ENCODE measurements at places on chromosomes 5 and 9. TPM values are rescaled to one million over a fixed set of nuclear protein-coding genes. Genes with fewer than 3 reads are reported as not detected.

GRCh38 chr5:127353796-127354195, 63.2 kb downstream of the MEGF10 start:
- no peaks in the 10 kb centered on the region for H3K36me3 ChIP-seq
- H3K27ac ChIP-seq, result no peak overlapping the region
- no peak overlapping the region for H3K4me3 ChIP-seq
- no peaks in the 10 kb centered on the region for H3K27me3 ChIP-seq
- H3K4me1 ChIP-seq, result no peaks in the 10 kb centered on the region

GRCh38 chr5:90347462-90347861, 62.1 kb downstream of the CETN3 start:
- no peaks in the 10 kb centered on the region for H3K27me3 ChIP-seq
- no peak overlapping the region for H3K4me3 ChIP-seq
- no peaks in the 10 kb centered on the region for H3K36me3 ChIP-seq

- H3K4me1 ChIP-seq, result no peaks in the 10 kb centered on the region
- DNase-seq, result no peak
- H3K27ac ChIP-seq, result no peak overlapping the region
- H3K4me3 ChIP-seq, result no peak overlapping the region
- H3K36me3 ChIP-seq, result no peaks in the 10 kb centered on the region
Observed at GRCh38 chr9:9914174-9914573, 698.6 kb downstream of the PTPRD start.

- no peak overlapping the region for H3K4me3 ChIP-seq
- H3K27ac ChIP-seq, result no peak overlapping the region
- H3K4me1 ChIP-seq, result no peaks in the 10 kb centered on the region
- no peaks in the 10 kb centered on the region for H3K27me3 ChIP-seq
- DNase-seq, result no peak
- H3K36me3 ChIP-seq, result no peaks in the 10 kb centered on the region
Observed at GRCh38 chr5:71836084-71836483, 117.0 kb downstream of the CARTPT start.

GRCh38 chr5:144284931-144285502, 114.3 kb downstream of the KCTD16 start:
- no peak overlapping the region for H3K27ac ChIP-seq
- H3K27me3 ChIP-seq, result no peaks in the 10 kb centered on the region
- no peaks in the 10 kb centered on the region for H3K4me1 ChIP-seq
- H3K36me3 ChIP-seq, result no peaks in the 10 kb centered on the region

DNA sequence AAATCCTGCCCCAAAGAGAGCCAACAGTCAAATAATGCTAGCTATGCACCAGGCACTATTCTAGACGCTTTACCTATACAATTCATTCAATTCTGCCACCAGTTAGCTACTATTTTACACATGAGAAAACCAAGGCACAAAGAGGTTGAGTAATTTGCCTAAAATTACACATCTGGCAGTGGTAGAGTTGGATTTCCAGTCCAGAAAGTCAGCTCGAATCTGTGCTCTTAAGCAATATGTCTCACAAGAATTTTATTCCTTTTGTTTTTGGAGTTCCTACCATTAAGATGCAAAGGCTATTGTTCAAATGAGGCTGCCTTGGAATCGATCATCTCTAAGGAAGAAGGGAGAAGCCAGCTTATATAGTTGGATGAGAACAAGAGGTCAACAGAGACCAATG, 256.9 kb upstream of the RASA1 start:
- DNase-seq, result no peak
- no peaks in the 10 kb centered on the region for H3K4me1 ChIP-seq
- H3K27me3 ChIP-seq, result no peaks in the 10 kb centered on the region
- no peaks in the 10 kb centered on the region for H3K36me3 ChIP-seq
- no peak overlapping the region for H3K27ac ChIP-seq

DNA sequence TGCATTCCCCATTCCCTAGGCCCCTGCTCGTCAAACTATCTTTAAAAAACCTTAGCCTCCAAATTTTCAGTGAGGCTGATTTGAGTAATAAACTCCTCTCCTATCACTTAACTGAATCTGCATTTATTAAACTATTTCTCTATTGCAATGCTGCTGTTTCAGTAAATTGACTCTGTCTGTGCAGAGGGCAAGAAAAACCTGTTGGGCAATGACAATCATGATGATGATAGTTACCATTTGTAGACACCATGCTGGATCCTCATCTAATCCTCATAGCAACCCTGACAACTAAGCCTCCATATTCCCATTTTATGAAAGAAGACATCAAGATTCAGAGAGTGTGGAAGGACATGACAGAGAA, 212.9 kb downstream of the TRIM32 start:
- no peak overlapping the region for H3K4me3 ChIP-seq
- no peaks in the 10 kb centered on the region for H3K27me3 ChIP-seq
- H3K36me3 ChIP-seq, result no peaks in the 10 kb centered on the region
- no peak overlapping the region for H3K27ac ChIP-seq
- DNase-seq, result no peak
- no peaks in the 10 kb centered on the region for H3K4me1 ChIP-seq

DNA sequence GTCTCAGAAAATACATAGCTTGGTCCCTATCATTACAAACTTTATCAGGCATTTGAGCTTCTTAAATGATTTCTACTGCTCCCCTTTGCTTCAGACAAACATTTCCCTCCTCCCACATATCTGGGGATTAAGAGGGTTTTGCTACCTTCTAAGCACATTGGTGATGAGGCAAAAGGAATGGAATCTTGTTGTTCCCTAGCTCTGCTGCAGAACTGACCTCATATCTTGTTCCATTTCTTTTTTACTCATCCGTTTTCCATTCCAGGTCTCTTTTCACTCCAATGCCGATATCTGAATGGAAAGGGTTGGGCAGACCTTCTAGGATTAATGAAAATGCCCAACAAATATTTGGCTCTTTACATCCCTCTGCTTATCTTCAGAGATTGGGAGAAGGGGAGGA, 444.6 kb downstream of the ZNF608 start:
- no peaks in the 10 kb centered on the region for H3K4me1 ChIP-seq
- no peak overlapping the region for H3K4me3 ChIP-seq
- no peaks in the 10 kb centered on the region for H3K27me3 ChIP-seq
- no peak overlapping the region for H3K27ac ChIP-seq
- no peak for DNase-seq
- H3K36me3 ChIP-seq, result no peaks in the 10 kb centered on the region

DNA sequence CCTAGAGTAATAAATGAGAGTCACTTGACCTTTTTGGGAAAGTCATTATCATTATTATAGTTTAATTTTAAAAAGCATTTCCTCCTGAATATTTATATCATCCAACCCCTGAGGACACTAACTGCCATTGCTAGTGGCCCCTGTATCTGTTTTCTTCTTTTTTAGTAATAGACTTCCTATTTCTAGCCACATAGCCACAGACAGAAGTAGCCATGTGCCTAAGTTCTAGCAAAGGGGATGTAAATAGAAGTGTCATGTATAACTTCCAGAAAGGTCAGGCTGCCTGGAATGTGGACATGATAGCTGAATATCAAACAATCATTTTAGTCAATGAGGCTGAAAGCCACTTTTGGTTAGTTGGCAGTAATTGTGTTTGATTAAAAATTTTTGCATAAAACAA, 37.5 kb upstream of the IQGAP2 start:
- H3K4me3 ChIP-seq, result no peak overlapping the region
- H3K4me1 ChIP-seq, result no peaks in the 10 kb centered on the region
- H3K27ac ChIP-seq, result no peak overlapping the region
- no peaks in the 10 kb centered on the region for H3K36me3 ChIP-seq
- no peak for DNase-seq
- no peaks in the 10 kb centered on the region for H3K27me3 ChIP-seq

- H3K4me1 ChIP-seq, result peaks cover 23% of the 10 kb centered on the region
- H3K4me3 ChIP-seq, result no peak overlapping the region
- H3K27ac ChIP-seq, result no peak overlapping the region
- no peaks in the 10 kb centered on the region for H3K36me3 ChIP-seq
Observed at GRCh38 chr5:74404574-74405508, 235.7 kb downstream of the ENC1 start.

- no peak overlapping the region for H3K4me3 ChIP-seq
- H3K27ac ChIP-seq, result no peak overlapping the region
- no peaks in the 10 kb centered on the region for H3K27me3 ChIP-seq
- no peak for DNase-seq
- H3K4me1 ChIP-seq, result no peaks in the 10 kb centered on the region
Observed at GRCh38 chr9:82695704-82696103, 367.2 kb downstream of the RASEF start.

DNA sequence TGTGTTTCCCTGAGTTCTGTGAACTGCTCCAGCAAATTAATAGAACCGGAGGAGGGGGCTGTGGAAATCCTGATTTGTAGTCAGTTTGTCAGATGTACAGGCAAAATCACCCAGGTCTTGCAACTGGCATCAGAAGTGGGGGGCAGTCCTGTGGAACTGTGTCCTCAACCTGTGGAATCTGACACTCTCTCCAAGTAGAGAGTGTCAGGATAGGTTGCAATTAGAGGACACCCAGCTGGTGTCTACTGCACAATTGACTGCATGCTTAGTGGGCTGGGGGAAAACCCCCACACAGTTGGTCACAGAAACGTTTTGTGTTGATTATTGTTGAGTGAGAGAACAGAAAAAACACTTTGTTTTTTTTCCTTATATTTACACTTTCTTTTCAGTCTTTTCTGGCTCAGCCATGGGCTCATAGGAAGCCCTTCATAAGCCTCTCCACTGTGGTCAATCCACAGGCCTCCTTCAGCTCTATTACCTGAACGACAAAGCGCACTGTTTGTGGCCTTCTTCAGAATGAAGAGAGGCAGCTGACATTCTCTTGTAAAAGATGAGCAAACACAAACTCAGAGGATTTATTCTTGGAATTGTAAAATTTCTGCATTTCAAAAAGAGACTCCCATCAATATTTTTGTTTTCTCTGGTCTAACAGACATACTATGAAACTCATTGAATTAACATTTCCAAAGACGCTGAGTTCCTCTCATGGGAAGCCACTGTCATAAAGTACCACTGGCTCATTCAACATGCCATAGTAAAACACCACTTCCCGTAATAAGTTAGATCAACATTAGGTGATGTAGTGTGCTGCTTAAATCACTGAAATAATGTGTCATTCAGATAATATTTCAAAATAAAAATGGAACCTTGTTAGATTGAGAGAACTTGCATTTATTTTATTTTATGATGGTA, 348.9 kb upstream of the RFX3 start:
- no peak overlapping the region for H3K27ac ChIP-seq
- DNase-seq, result no peak
- H3K4me3 ChIP-seq, result no peak overlapping the region
- H3K36me3 ChIP-seq, result no peaks in the 10 kb centered on the region

GRCh38 chr5:112799661-112800060, 61.4 kb upstream of the SRP19 start:
- no peaks in the 10 kb centered on the region for H3K27me3 ChIP-seq
- DNase-seq, result no peak
- H3K4me1 ChIP-seq, result no peaks in the 10 kb centered on the region
- H3K27ac ChIP-seq, result no peak overlapping the region

DNA sequence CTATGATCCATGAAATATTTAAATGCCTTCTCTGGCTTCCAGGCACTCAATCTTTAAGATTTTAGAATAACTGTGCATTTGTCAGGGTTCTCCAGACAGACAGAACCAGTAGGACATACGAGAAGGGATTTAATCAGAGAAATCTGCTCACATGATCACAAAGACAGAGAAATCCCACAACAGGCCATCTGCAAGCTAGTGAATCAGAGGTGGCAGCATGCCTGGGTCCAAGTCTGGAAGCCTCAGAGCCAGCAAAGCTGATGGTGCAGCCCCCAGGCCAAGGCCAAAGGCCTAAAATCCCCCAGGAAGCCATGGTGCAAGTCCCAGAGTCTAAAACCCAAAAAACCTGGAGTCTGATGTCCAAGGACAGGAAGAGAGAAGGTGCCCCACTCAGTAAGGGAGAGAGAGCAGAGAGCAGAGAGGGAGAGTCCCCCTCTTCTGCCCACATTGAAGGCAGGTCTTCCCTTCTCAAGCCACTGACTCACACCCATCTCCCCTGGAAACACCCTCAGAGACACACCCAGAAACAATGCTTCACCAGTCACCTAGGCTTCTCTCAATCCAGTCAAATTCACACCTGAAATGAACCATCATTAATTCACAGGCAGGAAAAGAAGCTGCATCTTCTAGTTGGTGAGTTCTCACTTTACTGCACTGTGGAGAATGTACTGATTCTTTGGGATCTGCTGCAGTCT, 48.7 kb downstream of the CAMSAP1 start:
- no peaks in the 10 kb centered on the region for H3K27me3 ChIP-seq
- no peak overlapping the region for H3K27ac ChIP-seq
- peaks cover 5% of the 10 kb centered on the region for H3K36me3 ChIP-seq
- no peak for DNase-seq
- H3K4me3 ChIP-seq, result no peak overlapping the region

GRCh38 chr5:42880496-42881150, 68.9 kb upstream of the SELENOP start:
- H3K27ac ChIP-seq, result no peak overlapping the region
- no peaks in the 10 kb centered on the region for H3K4me1 ChIP-seq
- no peak overlapping the region for H3K4me3 ChIP-seq
- no peak for DNase-seq

GRCh38 chr9:109401990-109402318, 81.1 kb upstream of the EPB41L4B start:
- H3K4me3 ChIP-seq, result no peak overlapping the region
- DNase-seq, result no peak
- no peaks in the 10 kb centered on the region for H3K27me3 ChIP-seq
- H3K27ac ChIP-seq, result no peak overlapping the region
- H3K36me3 ChIP-seq, result no peaks in the 10 kb centered on the region

DNA sequence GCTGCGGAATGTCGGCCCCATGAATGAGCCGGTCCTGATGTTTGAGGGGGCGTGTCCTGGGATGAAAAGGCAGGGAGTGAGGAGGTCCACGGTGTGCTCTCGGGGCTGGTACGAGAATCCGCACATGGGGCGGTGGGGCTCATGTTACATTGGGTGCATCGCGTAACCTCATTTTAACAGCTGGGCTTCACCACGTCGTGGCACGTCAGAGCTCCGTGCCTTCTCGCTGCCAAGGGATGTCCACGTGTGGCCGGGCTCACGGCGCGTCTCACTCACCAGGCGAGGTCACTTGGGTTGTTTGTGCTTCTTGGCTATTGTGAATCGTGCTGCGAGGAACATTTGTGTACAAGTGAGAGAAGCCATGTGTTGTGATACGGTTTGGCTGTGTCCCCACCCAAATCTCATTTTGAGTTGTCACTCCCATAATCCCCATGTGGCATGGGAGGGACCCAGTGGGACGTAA, 29.1 kb upstream of the IRX4 start:
- no peak overlapping the region for H3K4me3 ChIP-seq
- H3K36me3 ChIP-seq, result no peaks in the 10 kb centered on the region
- peaks cover 2% of the 10 kb centered on the region for H3K27me3 ChIP-seq
- H3K4me1 ChIP-seq, result no peaks in the 10 kb centered on the region
- no peak for DNase-seq

- DNase-seq, result peak; percentile 30
- no peak overlapping the region for H3K27ac ChIP-seq
- no peaks in the 10 kb centered on the region for H3K4me1 ChIP-seq
- no peak overlapping the region for H3K4me3 ChIP-seq
- no peaks in the 10 kb centered on the region for H3K36me3 ChIP-seq
- no peaks in the 10 kb centered on the region for H3K27me3 ChIP-seq
Observed at GRCh38 chr5:63963080-63963735, 963 bp upstream of the HTR1A start.

GRCh38 chr5:161023551-161023950, 171.5 kb upstream of the ATP10B start:
- DNase-seq, result no peak
- H3K27ac ChIP-seq, result no peak overlapping the region
- H3K4me1 ChIP-seq, result no peaks in the 10 kb centered on the region
- H3K27me3 ChIP-seq, result no peaks in the 10 kb centered on the region
- no peak overlapping the region for H3K4me3 ChIP-seq

Gene LEAP2
- polyA plus RNA-seq, result 4.4 TPM

Gene IFNA2
- polyA plus RNA-seq, result not detected

Gene CBY3
- polyA plus RNA-seq, result 0.07 TPM

Gene SPATA31A3
- polyA plus RNA-seq, result not detected

Gene FST
- 7.2 TPM for polyA plus RNA-seq

Gene FCHSD1
- polyA plus RNA-seq, result 29.8 TPM

Gene ADCY2
- 1.0 TPM for polyA plus RNA-seq

Gene KCNN2
- polyA plus RNA-seq, result 1.1 TPM

Gene IL17B
- 1.2 TPM for polyA plus RNA-seq
